ENCODE measurements at places on chromosomes 13 and 19.

DNA sequence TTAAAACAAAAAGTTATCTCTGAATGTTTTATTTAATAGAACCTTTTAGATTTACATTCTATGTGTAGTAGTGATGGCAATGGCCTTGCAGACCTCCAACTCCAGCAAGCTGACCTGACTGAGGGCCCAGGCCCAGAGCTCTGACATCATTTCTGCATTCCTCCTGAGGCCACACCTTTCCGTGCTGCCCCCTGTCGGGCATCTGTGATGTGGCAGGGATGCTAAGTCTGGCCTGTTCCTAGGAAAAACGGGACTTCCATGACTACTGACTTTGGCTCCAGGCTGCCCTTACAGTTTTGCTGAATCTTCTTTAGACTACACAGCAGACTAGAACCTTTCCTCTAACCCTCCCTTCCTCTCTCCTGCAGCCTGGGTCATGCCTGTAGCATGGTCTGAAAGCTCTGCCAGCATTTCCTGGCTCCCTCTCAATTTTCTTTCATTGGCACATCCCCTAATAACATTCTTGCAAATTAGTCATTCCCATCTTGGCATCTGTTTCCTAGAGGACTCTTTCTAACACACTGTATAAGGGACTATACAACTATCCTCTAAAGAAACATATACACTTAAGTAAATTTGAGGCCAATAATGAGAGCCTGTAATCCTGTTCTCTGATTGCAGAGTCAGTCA lies 249.1 kb downstream of the GPC5 start:
- DNase-seq: no peak

GRCh38 chr19:18697680-18698079 lies 14.2 kb downstream of the CRTC1 start:
- DNase-seq: no peak

DNA sequence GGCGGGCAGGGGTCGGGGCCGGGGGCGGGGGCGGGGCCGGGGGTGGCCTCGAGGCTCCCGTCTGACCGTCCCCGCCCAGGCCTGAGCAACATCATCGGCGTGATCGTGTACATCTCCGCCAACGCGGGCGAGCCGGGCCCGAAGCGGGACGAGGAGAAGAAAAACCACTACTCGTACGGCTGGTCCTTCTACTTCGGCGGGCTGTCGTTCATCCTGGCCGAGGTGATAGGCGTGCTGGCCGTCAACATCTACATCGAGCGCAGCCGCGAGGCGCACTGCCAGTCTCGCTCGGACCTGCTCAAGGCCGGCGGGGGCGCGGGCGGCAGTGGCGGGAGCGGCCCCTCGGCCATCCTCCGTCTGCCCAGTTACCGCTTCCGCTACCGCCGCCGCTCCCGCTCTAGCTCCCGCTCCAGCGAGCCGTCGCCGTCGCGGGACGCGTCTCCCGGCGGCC lies 9.4 kb upstream of the CACNG6 start:
- no peak for DNase-seq

GRCh38 chr19:8391198-8392016 lies 1.2 kb downstream of the RAB11B start:
- DNase-seq: no peak

Measured in NCI-H524 treated with DMSO at 0.1 percent for 48 hours (cell line).